ENCODE measurements at places on chromosomes 2 and 18.

- DNase-seq, result no peak
Observed at GRCh38 chr18:13530033-13530878, 196.1 kb downstream of the FAM210A start.

GRCh38 chr2:222303828-222304736 lies 5.3 kb upstream of the PAX3 start:
- DNase-seq, result peak; percentile 55

GRCh38 chr2:168678153-168678853 lies 124.1 kb upstream of the NOSTRIN start:
- no peak for DNase-seq

- DNase-seq, result no peak
Observed at GRCh38 chr2:119753930-119754321, 5.8 kb upstream of the PTPN4 start.

GRCh38 chr2:144237830-144238627 lies 281.9 kb downstream of the ZEB2 start:
- DNase-seq, result no peak

DNA sequence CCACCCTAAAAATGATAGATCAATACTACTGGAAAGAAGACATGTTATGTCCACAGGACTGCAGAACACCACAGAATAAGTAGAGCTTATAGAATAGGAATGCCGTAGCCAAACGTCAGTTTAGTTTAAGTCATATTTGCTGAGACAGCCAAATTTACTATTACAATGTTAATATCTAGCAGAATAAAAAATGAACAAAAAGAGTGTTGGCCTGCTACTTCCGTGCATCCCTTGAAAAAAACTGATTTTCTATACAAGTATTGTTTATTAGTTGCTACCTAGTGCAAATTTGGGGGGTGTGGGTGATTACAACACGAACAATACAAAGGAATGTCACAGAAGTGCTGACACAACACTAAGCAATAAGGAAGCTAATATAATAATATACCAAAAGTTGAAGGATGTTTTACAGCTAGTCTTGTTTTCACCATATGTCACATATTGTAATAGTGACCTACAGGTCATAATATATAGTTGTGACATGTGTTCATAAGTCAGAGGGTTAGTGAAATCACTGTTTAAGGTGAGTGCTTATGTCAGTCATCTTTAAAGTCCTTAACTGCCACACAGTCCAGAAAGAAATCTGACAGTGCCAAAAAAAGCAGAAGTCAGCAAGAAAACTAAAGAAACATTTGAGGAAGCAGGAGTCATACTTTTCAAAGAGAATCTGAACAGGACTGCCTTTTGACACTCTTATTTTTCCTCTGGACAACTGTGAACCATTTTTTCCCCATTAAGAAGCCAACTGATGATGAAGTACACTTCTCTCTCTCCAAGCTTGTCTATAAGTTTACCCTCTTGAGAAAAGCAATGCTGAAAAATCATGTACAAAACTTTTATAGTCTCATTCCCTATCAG lies 376.4 kb downstream of the ZEB2 start:
- DNase-seq, result no peak

DNA sequence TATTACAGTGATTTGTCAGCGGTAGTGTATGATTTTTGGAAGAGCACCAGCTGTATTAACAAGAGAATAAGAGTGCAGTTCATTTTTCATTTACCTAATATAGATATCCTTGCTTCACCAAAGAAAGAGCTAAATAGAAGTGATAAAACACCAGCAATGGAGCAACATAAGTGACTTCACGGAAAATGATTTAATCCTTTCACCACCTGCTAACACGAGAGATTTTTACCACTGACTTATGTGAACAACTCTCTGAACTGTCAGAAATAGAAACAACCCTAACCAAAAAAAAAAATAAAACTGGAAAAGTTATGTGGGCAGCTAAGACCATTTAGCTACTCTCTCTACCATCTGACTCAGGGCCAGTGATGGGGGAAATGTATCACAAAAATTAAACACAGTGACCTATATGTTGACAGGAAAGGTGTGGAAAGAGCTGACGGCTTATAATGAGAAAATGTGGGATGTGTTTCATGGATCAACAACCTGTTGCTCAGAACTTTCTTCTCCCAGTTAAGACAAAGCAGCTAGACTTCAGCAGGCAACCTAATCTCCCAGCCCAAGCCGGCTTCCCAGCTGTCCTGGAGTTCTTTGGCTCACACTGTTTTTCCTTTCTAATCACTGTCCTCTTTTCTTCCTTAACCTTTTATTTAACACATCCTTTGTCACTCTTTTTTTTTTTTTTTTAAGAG lies 272.7 kb downstream of the SS18 start:
- no peak for DNase-seq

DNA sequence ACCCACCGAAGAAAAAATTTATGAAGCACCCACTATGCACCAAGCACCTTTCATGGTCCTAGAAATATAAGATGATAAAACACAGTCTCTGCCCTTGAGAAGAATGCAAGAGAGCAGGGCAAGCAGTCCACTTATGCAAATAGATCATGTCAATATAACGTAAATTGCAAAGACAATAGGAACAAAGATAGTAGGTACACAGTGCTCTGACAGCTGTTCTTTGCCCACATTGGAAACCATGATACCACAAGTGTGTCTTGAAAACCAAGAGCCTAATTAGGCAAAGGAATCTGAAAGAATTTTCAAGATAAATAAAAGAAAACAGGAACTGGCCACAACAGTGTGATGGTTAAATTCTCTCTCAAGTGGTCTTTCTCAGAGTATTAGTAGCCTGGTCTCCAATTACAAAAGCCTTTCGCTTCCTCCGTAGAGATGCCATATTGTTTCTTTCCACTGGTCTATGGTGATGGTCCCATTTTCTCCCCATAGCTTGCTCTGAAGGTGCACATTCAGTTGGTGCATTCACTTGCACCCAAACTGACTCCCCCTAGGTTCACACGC lies 108.5 kb downstream of the VWC2L start:
- no peak for DNase-seq

- DNase-seq, result no peak
Observed at GRCh38 chr2:224151680-224152310, 112.7 kb upstream of the SERPINE2 start.

DNA sequence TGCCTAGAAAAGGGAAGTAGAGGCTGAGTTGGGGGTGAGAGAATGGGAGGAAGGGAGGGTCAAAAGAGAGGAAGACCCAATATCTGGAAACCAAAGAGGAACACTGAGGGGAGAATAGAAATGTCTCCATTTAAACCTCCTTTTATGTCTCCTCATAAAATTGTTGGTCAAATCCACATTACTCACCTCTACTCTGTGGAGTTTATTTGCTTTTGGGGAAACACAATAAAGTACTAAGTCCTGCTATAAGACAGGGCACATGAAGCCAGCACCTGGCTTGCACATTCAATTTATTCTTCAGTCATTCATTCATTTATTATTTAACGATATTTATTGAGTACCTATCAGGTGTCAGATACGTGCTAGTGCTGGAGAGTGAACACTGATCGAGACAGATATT lies 60.3 kb upstream of the NFE2L2 start:
- no peak for DNase-seq

GRCh38 chr2:69464575-69464974 lies 27.3 kb upstream of the NFU1 start:
- no peak for DNase-seq

DNA sequence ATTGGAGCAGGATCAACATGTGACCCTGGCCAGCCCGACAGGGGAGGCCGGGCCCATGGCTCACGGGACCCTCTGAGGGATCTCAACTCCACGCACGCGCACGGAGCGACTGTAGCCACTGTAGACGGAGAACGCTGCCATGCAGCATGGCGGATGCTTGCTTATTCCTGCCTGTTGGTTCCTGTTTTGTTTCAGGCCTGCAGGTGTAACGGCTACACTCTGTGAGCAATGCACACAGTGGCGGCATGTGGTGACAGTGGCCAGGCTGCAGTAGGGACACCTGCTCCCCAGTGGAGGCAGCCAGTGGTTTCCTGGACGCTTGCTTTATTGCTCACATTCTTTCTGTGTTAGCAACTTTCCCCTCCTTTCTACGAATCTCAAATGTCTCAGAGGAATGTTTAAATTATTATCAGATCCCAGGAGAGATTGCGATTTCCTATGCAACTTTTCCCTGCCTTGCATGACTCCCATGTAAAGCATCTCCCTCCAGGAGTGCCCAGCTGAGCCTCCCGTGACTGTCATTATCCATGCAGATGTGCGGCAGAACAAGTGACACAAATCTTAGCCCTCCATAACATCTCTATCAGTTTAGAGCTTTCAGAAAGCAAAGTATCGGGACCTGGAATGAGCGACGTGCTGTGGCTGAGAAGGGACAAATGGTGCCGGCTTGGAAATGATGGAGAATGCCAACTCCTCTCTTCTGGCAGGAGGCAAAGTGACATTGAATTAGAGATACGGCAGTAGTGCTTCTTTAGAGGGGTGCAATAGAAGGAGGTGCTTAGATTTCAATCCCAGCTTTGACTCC lies 209.7 kb downstream of the ASB1 start:
- no peak for DNase-seq

GRCh38 chr18:9575558-9575957 lies 38.8 kb downstream of the PPP4R1 start:
- DNase-seq, result peak; percentile 46

GRCh38 chr2:100812116-100812515 lies 7.8 kb upstream of the NPAS2 start:
- no peak for DNase-seq

- no peak for DNase-seq
Observed at GRCh38 chr2:238710787-238711186, 137.1 kb upstream of the TWIST2 start.

DNA sequence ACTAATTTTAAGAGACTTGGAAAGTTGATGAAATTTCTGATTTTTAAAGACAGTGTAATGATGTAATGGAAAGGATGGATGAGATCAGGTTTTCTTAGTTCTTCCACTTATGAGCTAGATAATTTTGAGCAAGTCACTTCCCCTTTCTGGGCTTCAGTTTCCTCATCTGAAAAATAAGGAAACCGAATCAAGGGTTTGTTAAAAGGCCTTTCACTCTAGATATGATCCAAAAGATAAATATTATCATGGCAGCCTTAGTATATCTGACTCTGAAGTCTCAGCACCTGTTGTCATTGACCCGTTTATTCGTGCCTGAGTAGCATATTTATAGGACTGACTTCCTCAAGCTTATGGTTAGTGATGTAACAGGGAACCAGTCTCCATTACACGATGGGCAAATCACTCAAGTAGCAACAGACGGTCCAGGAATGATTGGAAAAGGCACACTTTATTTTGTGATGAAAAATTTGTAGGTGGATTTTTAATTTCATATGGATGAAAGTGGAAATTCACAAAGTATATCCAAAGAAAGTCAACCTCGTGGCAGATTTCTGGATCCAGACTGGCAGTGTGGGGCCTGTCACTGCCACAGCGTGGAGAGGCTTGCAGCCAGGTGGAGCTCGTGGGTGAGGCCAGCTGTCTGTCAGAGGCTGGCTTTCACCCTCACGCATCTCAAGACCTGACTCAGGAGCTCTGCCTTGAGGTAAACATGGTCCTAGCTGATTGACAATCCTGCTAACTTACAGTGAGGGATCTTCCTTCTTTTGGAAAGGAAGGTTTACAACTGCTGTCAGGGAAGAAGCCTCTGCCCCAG lies 137.9 kb upstream of the CXCR4 start:
- no peak for DNase-seq

DNA sequence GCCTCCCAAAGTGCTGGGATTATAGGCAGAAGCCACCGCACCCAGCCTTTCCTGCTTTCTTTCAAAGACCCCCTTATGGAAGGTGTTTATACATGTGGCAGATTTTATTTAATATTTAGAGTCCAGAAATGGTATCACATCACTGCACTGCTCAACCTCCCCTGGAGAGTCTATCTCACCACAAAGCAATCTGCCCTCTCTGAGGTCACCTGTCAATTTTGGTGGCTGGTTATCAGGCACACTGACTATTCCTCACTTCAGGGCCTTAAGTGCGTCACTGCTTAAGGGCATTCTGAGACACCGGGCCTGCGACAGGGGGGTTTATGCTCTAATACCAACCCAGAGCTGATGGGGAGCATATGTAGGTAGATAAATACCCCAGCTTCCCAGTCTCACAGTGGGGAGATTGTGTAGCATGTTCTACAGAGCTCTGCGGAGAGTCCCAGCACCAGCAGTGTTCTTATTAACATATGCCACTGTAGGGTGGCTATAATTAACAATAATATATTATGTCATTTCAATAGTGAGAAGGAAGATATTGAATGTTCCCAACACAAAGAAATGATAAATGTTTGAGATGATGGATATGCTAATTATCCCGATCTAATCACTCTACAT lies 42.7 kb upstream of the ZDBF2 start:
- no peak for DNase-seq

GRCh38 chr2:48874282-48874681 lies 118.8 kb upstream of the LHCGR start:
- DNase-seq, result no peak
